ENCODE measurements at places on chromosomes 3 and 15. TPM values are rescaled to one million over a fixed set of nuclear protein-coding genes. Genes with fewer than 3 reads are reported as not detected.

ACKR2 gene
- total RNA-seq = 1.3 TPM

GRCh38 chr3:186366206-186366605, 4.2 kb upstream of the DGKG start:
- DNase-seq = no peak
- peaks cover 53% of the 10 kb centered on the region for H3K27me3 ChIP-seq
- no peaks in the 10 kb centered on the region for H3K36me3 ChIP-seq
- H3K4me3 ChIP-seq = no peak overlapping the region
- no peaks in the 10 kb centered on the region for H3K4me1 ChIP-seq

DNA sequence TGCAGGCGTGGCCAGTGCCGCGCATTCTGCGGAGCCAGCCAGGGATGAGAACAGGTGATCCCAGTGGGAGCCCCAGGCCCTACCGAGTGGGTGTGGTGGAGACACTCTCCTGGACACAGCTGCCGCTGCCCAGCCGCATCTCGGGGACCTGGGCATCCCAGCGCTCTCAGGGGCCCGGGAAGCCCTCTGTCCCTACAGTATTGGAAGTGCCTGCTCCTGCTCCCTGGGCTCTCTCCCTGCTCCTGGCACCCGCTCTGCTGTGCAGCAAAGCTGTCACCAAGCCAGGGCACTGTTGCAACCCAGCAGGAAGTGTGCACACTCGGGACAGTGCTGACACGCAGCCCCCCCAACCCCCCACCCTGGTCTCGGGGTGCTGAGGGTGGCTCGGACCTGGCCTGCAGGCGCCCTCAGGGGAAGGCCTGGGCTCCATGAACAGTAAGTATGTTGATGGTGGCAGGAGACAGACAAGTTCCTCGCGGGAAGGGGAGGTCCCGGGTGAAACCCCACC, 1177.4 kb upstream of the GBE1 start:
- H3K27me3 ChIP-seq = no peaks in the 10 kb centered on the region
- H3K36me3 ChIP-seq = no peaks in the 10 kb centered on the region
- no peak overlapping the region for H3K27ac ChIP-seq
- DNase-seq = no peak

VPS13C gene
- total RNA-seq = 11.3 TPM

DNA sequence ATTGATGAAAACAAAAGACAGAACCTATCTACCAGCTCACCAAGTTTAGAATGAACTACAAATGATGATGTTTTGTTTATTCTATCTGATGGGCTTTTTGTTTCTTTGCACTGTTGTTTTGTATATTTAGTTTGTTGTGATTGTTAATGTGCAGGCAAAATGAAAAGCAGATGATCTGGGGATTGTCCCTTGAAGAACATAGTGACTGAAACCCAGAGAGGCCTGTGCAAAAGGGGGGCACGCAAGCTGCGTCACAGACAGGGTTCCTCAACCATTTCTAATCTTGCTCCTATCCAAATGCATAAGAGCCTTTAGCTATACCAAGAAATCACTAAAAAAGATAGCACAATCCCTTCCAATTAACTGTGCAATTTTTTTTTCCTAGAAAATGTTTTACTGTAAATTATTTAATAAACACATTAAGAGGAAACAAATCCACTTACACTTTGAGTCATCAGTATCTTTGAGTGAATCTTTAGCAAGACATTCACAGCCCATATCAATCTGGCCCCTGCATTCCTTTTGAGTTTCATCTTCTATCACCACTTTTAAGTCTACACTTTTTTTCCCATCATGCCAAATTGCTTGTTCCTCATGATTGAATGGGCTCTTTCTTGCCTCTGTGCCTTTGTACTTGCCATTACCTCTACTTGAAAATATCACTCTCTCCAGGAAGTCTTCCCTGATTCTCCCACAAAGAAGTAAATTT, 220.3 kb downstream of the ATP8B4 start:
- H3K27ac ChIP-seq = peak overlapping the region; percentile 29
- DNase-seq = no peak
- no peaks in the 10 kb centered on the region for H3K27me3 ChIP-seq
- no peak overlapping the region for H3K4me3 ChIP-seq
- no peaks in the 10 kb centered on the region for H3K36me3 ChIP-seq

LIPH gene
- 0.35 TPM for total RNA-seq

GOLGA8K gene
- 1.2 TPM for total RNA-seq

- H3K27ac ChIP-seq = no peak overlapping the region
- H3K4me1 ChIP-seq = no peaks in the 10 kb centered on the region
- no peak for DNase-seq
- H3K36me3 ChIP-seq = no peaks in the 10 kb centered on the region
- no peak overlapping the region for H3K4me3 ChIP-seq
Observed at GRCh38 chr3:140103166-140103565, 168.2 kb downstream of the CLSTN2 start.

DGKG gene
- total RNA-seq = 2.5 TPM

- no peaks in the 10 kb centered on the region for H3K27me3 ChIP-seq
- DNase-seq = no peak
- peak overlapping the region; percentile 81 for H3K4me3 ChIP-seq
- H3K27ac ChIP-seq = no peak overlapping the region
- peaks cover 6% of the 10 kb centered on the region for H3K36me3 ChIP-seq
Observed at GRCh38 chr3:121836481-121836880, 1.5 kb downstream of the EAF2 start.

- no peaks in the 10 kb centered on the region for H3K36me3 ChIP-seq
- H3K27me3 ChIP-seq = no peaks in the 10 kb centered on the region
- no peak for DNase-seq
- H3K4me1 ChIP-seq = peaks cover 5% of the 10 kb centered on the region
- no peak overlapping the region for H3K27ac ChIP-seq
Observed at GRCh38 chr15:48059791-48060190, 61.0 kb upstream of the SLC24A5 start.

DNA sequence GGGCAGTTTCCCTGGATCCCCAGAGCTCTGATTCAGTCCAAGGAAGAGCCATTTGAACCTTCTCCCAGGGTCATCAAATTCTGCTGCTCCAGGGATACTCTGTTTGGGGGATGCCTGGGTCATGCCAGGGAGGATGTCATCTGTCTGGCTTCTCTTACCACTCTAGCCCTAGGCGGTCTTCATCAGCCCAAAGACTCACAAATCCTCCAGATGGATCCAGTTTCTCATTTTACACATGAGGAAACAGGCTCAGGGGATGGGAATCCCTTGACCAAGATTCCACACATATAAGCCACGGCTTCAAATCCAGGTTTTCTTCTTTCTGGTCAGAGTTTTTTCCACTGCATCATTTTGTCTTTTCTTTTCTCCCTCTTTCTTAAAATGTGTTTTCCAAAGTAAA, 36.7 kb downstream of the SLC28A1 start:
- no peaks in the 10 kb centered on the region for H3K36me3 ChIP-seq
- no peak for DNase-seq
- no peaks in the 10 kb centered on the region for H3K27me3 ChIP-seq
- peaks cover 8% of the 10 kb centered on the region for H3K4me1 ChIP-seq
- H3K4me3 ChIP-seq = no peak overlapping the region
- H3K27ac ChIP-seq = no peak overlapping the region

- peaks cover 60% of the 10 kb centered on the region for H3K4me1 ChIP-seq
- peak overlapping the region; percentile 80 for H3K27ac ChIP-seq
- H3K4me3 ChIP-seq = no peak overlapping the region
- H3K36me3 ChIP-seq = no peaks in the 10 kb centered on the region
- H3K27me3 ChIP-seq = no peaks in the 10 kb centered on the region
Observed at GRCh38 chr15:74200871-74201419, 1.6 kb downstream of the STRA6 start.

VPS39 gene
- total RNA-seq = 46.4 TPM

GOLGA8R gene
- total RNA-seq = 0.07 TPM

C15orf39 gene
- 23.8 TPM for total RNA-seq

CAPN3 gene
- 0.40 TPM for total RNA-seq

GRCh38 chr3:128362026-128362965, 104.4 kb downstream of the DNAJB8 start:
- no peak for DNase-seq
- H3K27me3 ChIP-seq = no peaks in the 10 kb centered on the region
- no peak overlapping the region for H3K27ac ChIP-seq
- H3K36me3 ChIP-seq = no peaks in the 10 kb centered on the region
- H3K4me1 ChIP-seq = no peaks in the 10 kb centered on the region

DNA sequence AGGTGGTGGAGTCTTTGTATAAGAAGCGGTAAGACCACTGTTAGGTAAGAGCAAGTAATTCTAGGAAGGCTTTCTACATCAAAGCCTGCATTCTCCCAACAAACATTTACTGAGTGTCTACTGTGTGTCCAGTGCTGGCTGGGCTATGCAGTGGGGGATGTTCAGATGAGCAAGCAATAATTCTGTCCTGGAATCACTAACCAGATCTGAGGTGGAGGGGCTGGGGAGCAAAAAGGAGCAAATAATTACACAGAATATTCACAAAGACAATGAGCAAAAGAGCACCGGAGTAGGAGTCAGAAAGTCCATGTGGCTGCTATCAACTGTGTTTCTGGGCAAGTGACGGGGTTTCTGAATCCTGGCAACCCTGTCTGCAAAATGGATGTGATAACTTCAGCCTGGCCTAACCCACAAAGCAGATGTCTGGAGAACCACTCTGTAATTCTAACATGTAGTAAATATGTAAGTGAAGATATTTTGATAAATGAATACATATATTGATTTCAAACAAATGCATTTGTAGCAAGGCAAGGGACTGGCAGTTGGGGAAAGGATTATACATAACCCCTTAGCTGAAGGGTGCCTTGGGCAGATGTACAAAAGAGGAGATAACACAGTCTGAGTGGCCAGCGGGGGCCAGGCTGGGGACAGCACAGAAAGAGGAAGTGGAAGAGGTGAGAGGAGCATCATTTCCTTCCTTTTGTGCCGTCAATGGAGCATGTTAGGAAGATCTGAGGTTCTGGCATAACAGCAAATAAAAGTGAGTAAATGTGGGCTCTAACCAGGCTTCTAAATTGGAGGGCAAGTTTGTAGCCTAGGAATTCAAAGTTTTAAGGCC, 28.8 kb downstream of the CYP8B1 start:
- H3K27ac ChIP-seq = no peak overlapping the region
- H3K27me3 ChIP-seq = no peaks in the 10 kb centered on the region
- DNase-seq = no peak
- H3K4me3 ChIP-seq = no peak overlapping the region
- H3K4me1 ChIP-seq = no peaks in the 10 kb centered on the region

DNA sequence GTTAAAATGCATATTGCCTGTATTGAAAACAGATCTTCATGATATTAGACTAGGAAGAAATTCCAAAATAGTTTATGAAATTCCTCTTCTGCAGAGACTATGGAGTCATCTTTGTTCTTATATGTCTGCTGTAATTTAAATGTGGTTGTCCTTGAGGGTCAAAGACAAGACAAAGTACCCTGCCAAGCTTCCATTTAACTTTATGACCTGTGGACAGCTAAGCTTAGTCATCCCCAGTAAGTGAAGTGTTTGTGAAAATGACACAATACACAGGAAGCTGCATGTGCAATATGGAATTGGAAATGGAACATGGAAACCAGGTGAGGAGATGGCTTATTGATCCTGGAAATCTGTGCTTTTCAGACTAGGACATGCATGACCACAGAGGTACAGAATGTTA, 68.5 kb upstream of the GBE1 start:
- DNase-seq = no peak
- H3K4me1 ChIP-seq = no peaks in the 10 kb centered on the region
- H3K4me3 ChIP-seq = no peak overlapping the region
- H3K36me3 ChIP-seq = no peaks in the 10 kb centered on the region

DNA sequence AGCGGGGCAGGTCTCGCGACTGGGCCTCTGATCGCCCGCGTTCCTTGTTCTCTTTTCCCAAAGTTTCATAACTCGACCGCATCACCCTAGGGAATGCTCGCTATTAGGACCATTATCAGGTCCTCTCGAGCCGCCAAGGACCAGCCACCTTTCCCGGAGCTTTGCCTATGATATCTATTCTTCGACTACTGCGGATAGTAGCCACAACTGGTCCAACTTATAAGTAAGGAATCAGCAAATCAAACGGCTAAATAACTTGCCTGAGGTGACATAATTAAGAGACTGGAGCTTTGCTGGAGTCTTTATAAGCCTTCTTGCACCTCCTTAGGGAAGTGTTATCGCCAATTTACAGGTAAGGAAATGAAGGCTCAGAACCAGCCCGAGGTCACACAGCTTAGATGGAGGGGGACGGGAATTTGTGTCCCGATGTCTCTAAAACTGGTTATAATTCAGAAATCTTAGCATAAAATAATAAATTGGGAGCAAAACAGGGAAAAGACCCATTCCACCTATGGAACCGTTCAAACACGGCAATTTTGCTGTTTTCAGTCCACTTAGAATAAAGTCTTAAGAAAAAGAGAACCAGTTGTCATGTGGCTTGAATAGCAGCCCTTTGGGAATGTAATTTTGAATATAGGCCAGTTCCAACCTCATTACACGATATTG, 479 bp upstream of the PLD1 start:
- peaks cover 43% of the 10 kb centered on the region for H3K4me1 ChIP-seq
- H3K4me3 ChIP-seq = peak overlapping the region; percentile 78
- H3K27ac ChIP-seq = peak overlapping the region; percentile 90
- H3K27me3 ChIP-seq = no peaks in the 10 kb centered on the region

GABRR3 gene
- total RNA-seq = not detected

MYO5C gene
- 16.7 TPM for total RNA-seq

DNA sequence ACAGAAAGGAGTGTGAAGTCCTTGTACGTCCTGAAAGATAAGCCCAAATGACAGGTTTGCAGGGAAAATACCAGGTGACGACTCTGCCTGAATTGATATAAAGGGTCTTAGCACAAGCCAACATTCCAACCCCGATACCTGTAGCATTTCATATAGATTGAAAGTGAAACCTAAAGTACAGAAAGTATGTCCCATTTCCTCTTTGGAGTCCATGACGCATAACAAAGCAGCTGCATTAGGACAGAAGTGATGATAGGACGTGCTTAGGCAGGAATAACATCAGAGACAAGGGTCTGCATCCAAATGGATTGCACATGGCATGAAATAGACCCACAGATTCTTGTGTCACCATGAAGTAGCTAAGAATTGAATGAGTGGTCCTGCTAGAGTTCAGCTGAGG, 187.0 kb upstream of the ROBO1 start:
- H3K4me1 ChIP-seq = no peaks in the 10 kb centered on the region
- H3K36me3 ChIP-seq = no peaks in the 10 kb centered on the region
- no peak for DNase-seq
- no peaks in the 10 kb centered on the region for H3K27me3 ChIP-seq

- no peaks in the 10 kb centered on the region for H3K27me3 ChIP-seq
- no peak for DNase-seq
- peak overlapping the region; percentile 77 for H3K4me3 ChIP-seq
- peaks cover 31% of the 10 kb centered on the region for H3K4me1 ChIP-seq
- H3K27ac ChIP-seq = peak overlapping the region; percentile 94
Observed at GRCh38 chr15:42275780-42276391, 2.7 kb upstream of the TMEM87A start.

SI gene
- total RNA-seq = not detected

PATL2 gene
- 0.15 TPM for total RNA-seq

- no peaks in the 10 kb centered on the region for H3K27me3 ChIP-seq
- H3K27ac ChIP-seq = no peak overlapping the region
- no peak overlapping the region for H3K4me3 ChIP-seq
Observed at GRCh38 chr15:65249641-65250040, 37.0 kb downstream of the PARP16 start.

CASR gene
- total RNA-seq = not detected

DNA sequence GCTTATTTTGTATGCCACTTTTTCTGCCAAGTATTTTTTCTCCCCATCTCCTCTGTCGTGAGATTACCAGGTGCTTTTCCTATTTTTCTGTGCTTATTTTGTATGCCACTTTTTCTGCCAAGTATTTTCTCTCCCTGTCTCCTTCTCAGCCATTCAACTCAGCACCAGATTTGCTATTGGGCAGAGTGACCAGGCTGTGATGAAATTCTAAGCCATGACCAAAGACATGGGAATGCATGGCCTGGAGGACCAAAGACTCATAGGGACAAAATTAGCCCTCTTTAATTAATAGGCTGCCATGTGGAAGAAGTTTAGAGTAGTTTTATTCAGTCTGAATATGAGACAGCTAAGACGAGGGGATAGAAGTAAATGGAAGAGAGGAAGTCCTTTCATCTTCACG, 257.4 kb downstream of the SQOR start:
- peak; percentile 2 for DNase-seq
- H3K27me3 ChIP-seq = no peaks in the 10 kb centered on the region
- no peak overlapping the region for H3K4me3 ChIP-seq
- no peaks in the 10 kb centered on the region for H3K36me3 ChIP-seq
- no peaks in the 10 kb centered on the region for H3K4me1 ChIP-seq

Measured in PC-3 (cell line).